Mesenchymal stem cell (in vitro differentiated cells and primary cell): ENCODE measurements at places on chromosomes 7 and 10.

DNA sequence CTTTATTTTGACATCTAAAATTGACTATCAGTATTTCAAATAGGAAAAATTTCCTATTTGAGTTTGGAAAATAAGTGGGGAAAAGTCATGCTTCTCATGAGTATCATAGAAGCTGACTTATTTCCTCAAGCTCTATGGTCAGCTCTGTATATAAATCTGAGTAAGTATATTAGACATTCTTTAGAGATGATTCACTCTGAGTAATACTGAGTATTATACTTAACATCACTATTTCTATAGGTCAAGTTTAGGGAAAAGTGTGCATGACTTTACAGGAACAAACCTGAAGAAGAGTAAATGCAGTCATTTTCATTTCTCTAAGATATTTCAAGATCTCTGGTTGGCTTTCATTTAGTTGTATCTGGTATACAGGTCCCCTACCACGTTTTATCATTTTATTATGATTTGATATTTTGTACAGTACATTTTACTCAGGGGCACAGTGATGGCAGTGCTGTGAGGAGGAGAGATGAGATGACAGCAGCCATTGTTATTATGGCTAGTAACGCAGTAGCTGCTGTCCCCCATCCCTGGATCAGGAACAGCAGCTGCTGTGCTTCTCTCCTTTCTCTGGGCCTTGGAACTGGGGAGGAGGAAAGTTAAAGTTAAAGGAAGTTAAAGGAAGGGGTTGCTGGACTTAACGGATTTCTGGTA, 15.2 kb downstream of the SND1 start:
- H3K27ac ChIP-seq: peak overlapping the region; percentile 31
- H3K36me3 ChIP-seq: peaks cover 5% of the 10 kb centered on the region
- H3K4me1 ChIP-seq: peaks cover 13% of the 10 kb centered on the region

- H3K4me3 ChIP-seq: no peak overlapping the region
- H3K27me3 ChIP-seq: peaks cover 66% of the 10 kb centered on the region
- H3K27ac ChIP-seq: no peak overlapping the region
- no peak for DNase-seq
- no peaks in the 10 kb centered on the region for H3K36me3 ChIP-seq
- peaks cover 2% of the 10 kb centered on the region for H3K4me1 ChIP-seq
Observed at GRCh38 chr7:1740214-1740613, 70.1 kb downstream of the ELFN1 start.

DNA sequence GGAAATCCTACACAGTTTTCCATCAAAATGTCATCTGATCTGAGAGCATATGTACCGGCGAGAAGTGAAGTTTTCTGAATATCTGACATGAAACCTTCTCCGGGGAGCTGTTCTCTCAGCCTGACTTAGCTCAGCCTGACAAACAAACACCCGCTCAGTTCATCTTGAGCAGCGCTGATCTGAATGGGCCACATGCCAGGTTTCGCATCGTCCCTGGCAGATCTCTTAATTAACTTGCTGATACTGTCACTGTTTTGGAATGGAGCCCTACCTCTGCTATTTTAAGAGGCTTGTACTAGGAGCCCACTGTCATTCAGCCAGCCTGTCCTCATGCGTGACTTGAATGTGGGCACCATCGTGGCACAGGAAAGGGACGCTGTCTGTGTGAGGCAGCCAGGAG, 109.2 kb downstream of the STRA8 start:
- H3K27me3 ChIP-seq: peaks cover 27% of the 10 kb centered on the region
- DNase-seq: no peak
- no peak overlapping the region for H3K27ac ChIP-seq
- H3K36me3 ChIP-seq: no peaks in the 10 kb centered on the region

- no peaks in the 10 kb centered on the region for H3K27me3 ChIP-seq
- no peak for DNase-seq
- H3K27ac ChIP-seq: peak overlapping the region; percentile 64
- H3K4me1 ChIP-seq: peaks cover 16% of the 10 kb centered on the region
- no peaks in the 10 kb centered on the region for H3K36me3 ChIP-seq
Observed at GRCh38 chr7:23380961-23381360, 81.8 kb downstream of the MALSU1 start.

DNA sequence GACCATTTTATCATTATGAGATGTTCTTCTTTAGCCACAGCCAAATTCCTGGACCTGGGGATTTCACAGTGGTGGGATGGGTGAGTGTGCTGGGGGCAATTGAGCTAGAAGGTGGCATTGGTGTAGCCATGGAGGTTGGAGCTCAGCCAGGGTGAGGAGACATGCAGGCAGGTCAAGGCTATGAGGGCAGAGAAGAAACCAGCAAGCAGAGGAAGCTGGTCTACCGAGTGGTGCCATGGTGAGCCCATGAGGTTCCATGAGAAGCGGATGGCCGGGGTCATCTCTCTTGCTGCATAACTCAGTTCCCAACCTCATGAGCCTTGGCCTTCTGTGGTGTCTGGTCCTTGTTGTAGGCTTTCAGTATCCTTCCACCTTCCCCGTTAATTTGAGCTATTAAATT, 91.4 kb downstream of the CARD11 start:
- no peak overlapping the region for H3K4me3 ChIP-seq
- H3K4me1 ChIP-seq: peaks cover 7% of the 10 kb centered on the region
- no peak for DNase-seq
- H3K36me3 ChIP-seq: no peaks in the 10 kb centered on the region

GRCh38 chr10:127368101-127368500, 171.7 kb upstream of the INSYN2A start:
- DNase-seq: no peak
- H3K4me1 ChIP-seq: peaks cover 3% of the 10 kb centered on the region
- no peaks in the 10 kb centered on the region for H3K27me3 ChIP-seq
- no peak overlapping the region for H3K27ac ChIP-seq
- no peak overlapping the region for H3K4me3 ChIP-seq
- H3K36me3 ChIP-seq: peaks cover 59% of the 10 kb centered on the region

DNA sequence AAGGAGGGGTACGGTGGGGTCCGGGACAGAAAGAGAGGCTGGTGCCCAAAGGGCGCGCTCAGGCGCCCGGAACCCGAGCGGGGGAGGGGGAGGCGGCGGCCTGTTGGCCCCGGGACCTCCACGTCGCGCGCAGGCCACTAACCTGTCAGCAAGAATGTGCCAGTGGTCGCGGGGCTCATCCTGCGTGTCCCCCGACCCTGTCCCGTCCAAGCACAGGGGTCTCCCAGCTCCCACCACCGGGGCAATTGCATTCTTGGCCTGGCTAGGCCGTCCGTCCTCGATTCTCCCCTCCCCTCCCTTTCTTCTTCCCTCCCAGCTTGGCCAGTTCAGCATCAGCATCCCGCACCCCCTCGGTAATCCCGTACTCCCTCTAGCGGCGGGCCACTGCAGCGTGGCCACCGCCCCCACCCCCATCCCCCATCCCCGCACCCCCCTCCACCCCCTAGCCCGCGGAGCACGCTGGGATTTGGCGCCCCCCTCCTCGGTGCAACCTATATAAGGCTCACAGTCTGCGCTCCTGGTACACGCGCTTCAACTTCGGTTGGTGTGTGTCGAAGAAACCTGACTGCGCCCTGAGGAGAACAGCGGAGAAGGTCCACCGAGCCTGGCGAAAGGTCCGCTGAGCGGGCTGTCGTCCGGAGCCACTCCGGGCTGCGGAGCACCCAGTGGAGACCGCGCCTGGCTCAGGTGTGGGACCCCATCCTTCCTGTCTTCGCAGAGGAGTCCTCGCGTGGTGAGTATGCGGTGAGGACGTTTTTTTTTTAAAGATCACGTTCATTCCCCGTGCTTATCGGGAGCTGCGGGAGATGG, at the start of gene SGCE:
SGCE (minus strand) TSS at position 286 of the 810 bp plus-strand sequence; CDS start at position 251, 35 bp downstream.
- H3K4me3 ChIP-seq: peak within 1 kb of the TSS; percentile 94
- H3K27ac ChIP-seq: peak within 1 kb of the TSS; percentile 74
- no peaks in the 10 kb centered on the region for H3K36me3 ChIP-seq

DNA sequence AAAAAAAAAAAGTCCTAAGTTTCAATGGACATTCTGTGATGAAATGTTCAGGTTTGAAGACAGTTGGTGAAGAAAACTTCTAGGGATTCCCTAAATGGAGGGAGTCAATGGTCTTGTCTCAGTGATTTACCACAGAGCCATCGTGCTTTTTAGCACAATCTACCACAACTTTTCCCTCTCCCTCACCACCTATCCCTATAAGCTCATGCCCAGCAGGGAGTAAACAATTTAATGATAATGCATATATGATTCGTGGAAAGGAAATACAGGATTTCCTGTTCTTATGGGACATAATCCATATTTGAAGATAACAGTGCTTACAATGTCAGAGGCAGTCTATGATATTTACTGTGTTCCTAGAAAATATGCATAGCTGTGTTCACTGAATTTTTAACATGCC, 38.4 kb upstream of the CD36 start:
- no peak overlapping the region for H3K4me3 ChIP-seq
- H3K36me3 ChIP-seq: no peaks in the 10 kb centered on the region
- H3K27ac ChIP-seq: no peak overlapping the region
- H3K4me1 ChIP-seq: no peaks in the 10 kb centered on the region
- no peak for DNase-seq

- H3K36me3 ChIP-seq: no peaks in the 10 kb centered on the region
- H3K4me3 ChIP-seq: no peak overlapping the region
- no peaks in the 10 kb centered on the region for H3K4me1 ChIP-seq
- H3K27me3 ChIP-seq: no peaks in the 10 kb centered on the region
Observed at GRCh38 chr7:12584930-12585329, 14.4 kb downstream of the SCIN start.

DNA sequence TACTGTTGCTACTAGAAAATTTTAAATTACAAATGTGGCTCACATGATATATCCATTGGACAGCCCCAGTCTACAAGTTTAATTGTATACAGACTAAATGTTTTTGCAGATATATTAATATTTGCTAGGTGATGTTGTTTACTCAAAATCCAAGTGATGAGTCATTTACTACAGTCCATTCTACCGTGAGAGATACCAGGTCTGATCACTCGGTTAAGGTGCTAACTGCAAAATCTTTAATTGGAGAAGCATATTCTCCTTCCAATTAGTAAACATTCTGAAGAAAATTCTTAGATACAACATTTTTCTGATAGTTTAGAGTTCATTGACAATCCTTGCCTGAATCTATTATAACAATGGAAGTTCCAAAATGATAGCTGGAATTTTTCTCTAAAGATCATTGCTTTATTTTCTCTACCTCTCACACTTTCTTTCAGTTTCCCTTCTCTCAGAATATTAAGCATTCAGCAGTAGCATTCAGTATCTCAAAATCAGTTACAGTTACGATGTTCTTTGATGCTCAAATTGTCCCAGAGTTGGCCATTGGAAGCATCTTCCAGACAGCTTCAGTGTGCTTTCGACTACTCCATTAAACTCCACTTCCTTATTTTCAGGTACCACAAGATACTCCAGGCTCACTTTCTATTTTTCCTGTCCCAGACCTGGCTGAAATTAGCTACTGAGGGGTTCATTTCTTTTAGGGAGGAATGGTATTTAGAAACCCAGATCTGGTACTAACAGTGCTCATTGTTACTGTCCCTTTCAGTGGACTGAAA, 2.3 kb downstream of the ABCB1 start:
- no peaks in the 10 kb centered on the region for H3K36me3 ChIP-seq
- no peak overlapping the region for H3K27ac ChIP-seq
- DNase-seq: no peak
- no peaks in the 10 kb centered on the region for H3K27me3 ChIP-seq

GRCh38 chr10:107144490-107144889, 20.0 kb downstream of the SORCS1 start:
- H3K36me3 ChIP-seq: no peaks in the 10 kb centered on the region
- no peak for DNase-seq
- no peaks in the 10 kb centered on the region for H3K27me3 ChIP-seq
- H3K27ac ChIP-seq: no peak overlapping the region

DNA sequence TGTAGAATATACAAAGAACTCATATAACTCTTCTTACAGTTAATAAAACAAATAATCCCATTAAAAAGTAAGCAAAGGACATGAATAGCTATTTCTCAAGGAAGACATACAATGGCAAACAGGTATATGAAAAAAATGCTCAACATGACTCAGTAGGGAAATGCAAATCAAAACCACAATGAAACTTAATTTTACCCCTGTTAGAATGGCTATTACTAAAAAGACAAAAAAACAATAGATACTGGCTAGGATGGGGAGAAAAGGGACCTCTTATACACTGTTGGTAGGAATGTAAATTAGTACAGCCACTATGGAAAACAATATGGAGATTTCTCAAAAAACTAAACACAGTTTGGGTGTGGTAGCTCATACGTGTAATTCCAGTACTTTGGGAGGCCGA, 37.8 kb downstream of the HERPUD2 start:
- H3K4me3 ChIP-seq: no peak overlapping the region
- H3K36me3 ChIP-seq: no peaks in the 10 kb centered on the region
- no peaks in the 10 kb centered on the region for H3K27me3 ChIP-seq

DNA sequence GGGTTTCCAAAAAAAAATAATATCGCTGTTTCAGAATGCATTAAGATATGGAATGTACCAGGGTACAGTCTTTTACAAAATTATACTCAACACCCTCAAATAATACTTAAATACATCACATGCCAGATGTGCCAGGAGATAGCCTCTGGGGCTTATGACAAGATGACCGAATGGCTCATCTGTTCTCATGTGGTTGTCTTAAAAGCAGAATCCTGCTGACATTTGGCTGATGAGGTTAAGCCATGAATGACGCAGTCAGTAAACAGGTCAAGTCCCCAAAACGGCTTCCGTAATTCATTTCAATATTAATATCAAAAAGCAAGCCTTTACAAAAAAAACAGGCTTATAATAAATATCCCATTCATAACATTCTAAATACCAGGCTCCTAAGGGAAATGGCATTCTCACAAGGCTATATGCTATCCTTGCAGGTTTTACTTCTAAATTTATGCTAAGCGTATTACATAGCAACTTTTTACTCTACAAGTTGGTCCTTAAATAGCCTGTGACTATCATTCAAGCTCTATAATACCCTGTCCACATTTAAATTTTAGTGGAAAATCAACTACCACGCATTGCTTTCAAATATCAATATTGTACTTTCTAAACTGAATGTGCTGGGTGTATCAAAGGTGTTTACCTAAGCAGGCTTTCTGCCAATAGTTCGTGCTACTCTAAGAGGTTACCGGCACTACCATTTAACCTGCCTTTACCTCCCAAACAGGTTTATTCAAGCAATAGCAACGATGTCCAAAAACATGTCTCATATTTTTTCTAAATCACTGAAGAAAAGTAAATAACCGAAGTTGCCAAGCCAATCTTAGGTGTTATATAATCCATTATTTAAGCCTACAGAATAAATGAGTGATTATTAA, 15.6 kb downstream of the SMURF1 start:
- H3K27me3 ChIP-seq: no peaks in the 10 kb centered on the region
- H3K4me3 ChIP-seq: peak overlapping the region; percentile 55
- H3K4me1 ChIP-seq: peaks cover 12% of the 10 kb centered on the region

GRCh38 chr7:79507131-79507530, 53.7 kb upstream of the MAGI2 start:
- peak overlapping the region; percentile 79 for H3K27ac ChIP-seq
- no peak overlapping the region for H3K4me3 ChIP-seq
- no peak for DNase-seq
- peaks cover 3% of the 10 kb centered on the region for H3K4me1 ChIP-seq
- H3K27me3 ChIP-seq: no peaks in the 10 kb centered on the region

GRCh38 chr7:111240371-111240770, 149.4 kb downstream of the LRRN3 start:
- H3K36me3 ChIP-seq: no peaks in the 10 kb centered on the region
- DNase-seq: no peak
- no peaks in the 10 kb centered on the region for H3K4me1 ChIP-seq
